Naive B cell (primary cell): ENCODE measurements at places on chromosomes 3 and 15.

DNA sequence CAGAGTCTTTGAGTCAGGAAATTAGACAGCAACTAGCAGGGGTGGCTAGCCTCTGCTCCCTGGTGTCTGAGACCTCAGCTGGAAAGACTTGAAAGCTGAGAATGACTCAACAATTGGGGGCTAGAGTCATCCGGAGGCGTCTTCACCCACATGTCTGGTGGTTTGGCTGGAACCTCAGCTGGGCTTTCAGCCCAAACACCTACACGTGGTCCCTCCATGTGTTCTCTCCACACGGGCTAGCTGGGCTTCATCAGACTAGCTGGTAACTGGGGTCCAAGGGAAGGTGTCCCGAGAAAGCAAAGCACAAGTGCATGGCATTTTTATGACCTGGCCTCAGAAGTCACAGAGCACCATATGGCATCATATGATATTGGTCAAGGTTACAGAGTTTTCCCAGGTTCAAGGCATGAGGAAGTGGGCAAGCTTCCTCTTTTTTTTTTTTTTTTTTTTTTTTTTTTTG lies 19.9 kb upstream of the ABHD2 start:
- no peak for DNase-seq

DNA sequence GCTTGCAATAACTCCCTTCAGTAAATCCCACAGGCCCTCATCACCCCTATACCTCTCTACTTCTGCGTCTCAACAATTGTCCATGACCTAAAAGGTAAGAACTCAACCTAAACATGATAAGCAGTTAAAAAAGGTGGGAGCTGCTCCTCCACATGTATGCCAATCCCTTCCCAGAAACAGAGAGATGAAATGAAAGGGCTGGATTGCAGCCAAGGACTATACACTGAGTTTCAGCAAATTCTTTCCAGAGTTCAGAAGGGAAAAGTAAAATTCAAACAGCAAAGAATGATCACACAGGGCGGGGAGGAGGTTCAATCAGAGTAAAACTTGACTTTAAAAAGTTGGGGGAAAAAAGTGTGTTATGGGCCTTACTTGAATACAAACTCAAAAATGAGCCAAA lies 27.5 kb downstream of the PLOD2 start:
- no peak for DNase-seq

DNA sequence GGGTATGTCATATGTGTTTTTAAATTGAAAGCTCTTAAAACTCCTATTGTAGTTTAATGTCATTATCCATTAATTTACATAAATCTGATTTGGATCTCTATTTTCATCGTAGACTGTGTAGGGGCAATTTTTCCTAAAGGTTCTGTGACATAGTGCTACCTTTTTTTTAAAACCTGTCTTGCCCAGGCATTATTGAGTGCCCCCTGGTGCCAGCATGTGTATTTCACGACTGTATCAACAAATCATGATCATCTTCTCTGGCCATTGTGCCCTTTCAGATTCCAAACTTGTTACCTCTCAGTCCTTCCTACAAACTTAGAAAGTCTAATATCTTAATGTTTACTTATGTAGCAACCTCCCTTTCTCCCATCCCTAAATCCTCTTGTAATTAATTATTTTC lies 97.2 kb upstream of the FLNB start:
- peak; percentile 6 for DNase-seq

- no peak for DNase-seq
Observed at GRCh38 chr3:65026151-65026550, 338.4 kb upstream of the ADAMTS9 start.

DNA sequence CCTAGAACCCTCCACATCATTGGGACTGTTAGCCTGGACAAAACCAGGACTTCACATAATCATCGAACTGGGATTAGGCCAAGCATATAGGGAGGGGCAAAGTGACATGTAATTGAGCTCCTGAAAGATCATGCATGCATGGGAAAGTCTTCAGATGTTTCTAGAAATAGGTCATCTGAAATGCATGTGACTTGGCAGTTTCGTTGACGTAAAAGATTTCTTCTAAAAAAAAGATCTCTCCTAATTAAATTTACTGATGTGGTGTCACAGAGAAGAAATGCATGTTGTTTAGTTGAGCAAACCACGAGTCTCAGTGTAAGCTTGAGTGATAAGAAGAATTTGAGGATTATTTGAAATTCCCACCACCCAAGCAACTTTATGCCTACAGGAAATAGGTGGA lies 70.0 kb upstream of the LIMD1 start:
- DNase-seq = no peak

DNA sequence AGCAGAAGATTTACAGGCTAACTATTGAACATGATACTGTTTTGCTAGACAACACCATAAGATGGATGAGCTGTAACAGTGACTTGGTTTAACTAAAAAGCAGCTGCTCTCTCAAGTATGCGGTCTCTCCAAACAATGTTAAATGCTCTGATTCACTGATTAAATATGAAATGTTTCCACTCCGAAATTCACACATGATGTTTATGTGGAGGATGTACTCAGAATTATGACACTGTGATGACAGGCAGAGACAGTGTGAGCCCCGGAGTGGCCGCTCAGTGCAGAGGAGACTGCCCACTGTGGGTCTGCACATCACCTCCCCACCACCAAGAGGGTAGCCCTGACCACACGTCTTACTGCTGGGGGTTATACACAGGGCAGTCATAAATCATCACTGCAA lies 83.9 kb upstream of the MEX3B start:
- DNase-seq = no peak

- DNase-seq = no peak
Observed at GRCh38 chr3:137766876-137767537, 2.9 kb downstream of the SOX14 start.

- DNase-seq = no peak
Observed at GRCh38 chr3:44301746-44302145, 36.8 kb upstream of the TCAIM start.

DNA sequence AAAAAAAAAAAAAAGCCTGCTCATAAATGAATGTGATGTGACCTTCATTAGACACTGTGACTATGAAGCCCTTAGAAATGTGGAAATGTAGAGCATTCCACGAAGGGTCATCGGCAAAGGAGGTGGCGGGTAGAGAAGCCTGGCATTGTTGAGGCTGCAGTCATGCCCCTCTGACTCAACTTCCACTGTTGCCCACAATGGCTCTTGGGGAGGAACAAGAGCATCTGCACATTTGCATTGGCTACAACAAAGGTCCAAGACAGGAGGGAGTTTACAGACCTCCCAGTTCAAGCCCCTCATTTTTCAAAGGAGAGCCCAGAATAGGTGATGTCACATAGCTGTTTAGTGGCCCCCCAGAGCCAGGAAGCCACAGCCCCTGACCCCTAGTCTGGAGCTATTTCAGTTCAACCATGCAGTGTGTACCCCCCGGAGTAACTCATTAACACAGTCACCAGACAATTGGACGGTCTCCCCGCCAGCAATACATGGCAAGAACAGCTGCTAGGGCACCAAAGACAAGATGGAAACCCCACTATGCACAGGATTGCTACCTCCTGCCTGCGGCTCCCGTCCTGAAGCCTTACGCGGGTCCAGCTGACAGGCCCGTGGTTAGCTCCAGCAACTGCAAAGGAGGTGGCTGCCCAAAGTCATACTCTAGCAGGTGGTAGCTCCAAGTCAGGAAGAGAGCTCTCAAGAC lies 56.2 kb downstream of the SH3BP5 start:
- no peak for DNase-seq
